ENCODE measurements at places on chromosomes 3 and 15. TPM values are rescaled to one million over a fixed set of nuclear protein-coding genes. Genes with fewer than 3 reads are reported as not detected.

GRCh38 chr3:76554707-76555106 lies 485.2 kb upstream of the ROBO2 start:
- H3K4me1 ChIP-seq = no peaks in the 10 kb centered on the region
- no peaks in the 10 kb centered on the region for H3K36me3 ChIP-seq
- H3K27me3 ChIP-seq = no peaks in the 10 kb centered on the region
- DNase-seq = no peak
- no peak overlapping the region for H3K27ac ChIP-seq

DNA sequence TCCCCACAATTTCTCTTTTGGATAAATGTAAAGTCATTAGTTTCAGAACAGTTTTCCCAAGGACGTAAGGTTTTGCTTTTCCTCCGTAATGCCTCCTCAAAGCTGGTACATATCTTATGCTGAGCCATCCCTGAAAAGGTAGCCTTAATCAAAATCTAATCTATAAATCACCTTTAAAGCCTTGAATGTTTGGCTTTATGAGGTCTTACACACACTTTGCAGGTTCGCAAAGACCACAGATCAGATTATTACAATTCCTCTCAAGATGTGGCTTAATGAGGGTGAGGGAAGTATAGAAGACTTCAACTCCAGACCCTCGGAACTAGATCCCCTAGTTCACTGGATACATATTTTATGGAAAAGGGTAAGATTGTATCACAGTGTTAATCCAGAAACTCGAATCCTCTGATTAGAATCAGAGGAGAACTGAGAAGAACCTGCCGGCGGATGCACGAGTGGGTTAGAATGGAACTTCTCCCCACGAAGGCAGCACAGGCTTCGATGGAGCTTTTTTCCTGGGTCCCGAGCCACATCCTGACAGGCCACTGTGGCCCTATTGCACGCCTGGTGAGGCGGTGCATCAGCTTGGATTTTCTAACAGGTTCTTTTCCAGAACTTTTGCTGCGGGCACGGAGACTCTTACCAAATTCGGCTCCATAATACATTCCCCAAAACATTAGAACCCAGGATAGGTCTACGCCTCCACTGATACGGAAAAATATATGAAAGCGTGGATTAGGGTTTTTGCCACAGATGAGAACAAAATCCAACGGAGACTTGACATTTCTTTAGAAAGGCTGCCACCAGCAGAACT lies 1.2 kb downstream of the CTXND1 start:
- H3K4me1 ChIP-seq = peaks cover 14% of the 10 kb centered on the region
- DNase-seq = no peak
- H3K27me3 ChIP-seq = peaks cover 18% of the 10 kb centered on the region
- H3K4me3 ChIP-seq = peak overlapping the region; percentile 44
- H3K27ac ChIP-seq = no peak overlapping the region

DNA sequence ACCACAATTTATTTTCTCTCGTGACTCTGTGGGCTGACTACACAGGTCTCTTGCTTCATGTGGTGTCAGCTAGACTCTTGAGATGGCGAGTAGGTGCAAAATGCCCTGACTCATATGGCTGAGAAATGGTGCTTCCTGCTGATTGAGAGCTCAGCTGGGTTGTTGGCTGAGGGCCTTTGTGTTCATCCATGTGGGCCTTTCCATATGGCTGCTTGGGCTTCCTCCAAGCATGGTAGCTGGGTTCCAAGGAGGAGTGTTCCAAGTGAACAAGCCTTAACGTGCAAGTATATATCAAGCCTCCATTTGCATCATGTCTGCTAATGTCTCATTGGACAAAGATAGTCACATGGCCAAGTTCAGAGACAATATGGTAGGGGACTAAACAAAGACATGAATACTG lies 164.0 kb downstream of the PDCD6IP start:
- H3K4me1 ChIP-seq = no peaks in the 10 kb centered on the region
- DNase-seq = no peak

DNA sequence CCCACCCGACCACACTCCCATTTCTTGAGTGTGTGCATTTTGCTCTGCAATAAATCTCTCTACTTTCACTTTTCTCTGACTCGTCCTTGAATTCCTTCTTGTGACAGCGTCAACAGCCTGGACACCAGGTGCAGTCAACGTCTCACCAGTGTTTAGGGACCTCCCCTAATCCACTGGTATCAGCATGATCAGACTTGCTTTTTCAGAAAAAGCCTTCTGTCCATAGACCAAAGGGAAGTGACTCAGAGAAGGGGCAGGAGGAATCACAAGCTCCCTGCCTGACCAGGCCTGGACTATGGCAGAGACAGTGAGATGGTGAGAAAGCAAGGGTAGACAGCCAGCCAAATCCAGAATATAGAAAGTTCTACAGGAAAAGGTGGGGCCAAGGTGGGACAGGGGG lies 15.5 kb downstream of the CCR5 start:
- H3K36me3 ChIP-seq = no peaks in the 10 kb centered on the region
- H3K27ac ChIP-seq = no peak overlapping the region
- H3K27me3 ChIP-seq = no peaks in the 10 kb centered on the region
- peaks cover 10% of the 10 kb centered on the region for H3K4me1 ChIP-seq
- H3K4me3 ChIP-seq = no peak overlapping the region

- H3K27ac ChIP-seq = no peak overlapping the region
- no peaks in the 10 kb centered on the region for H3K4me1 ChIP-seq
- no peaks in the 10 kb centered on the region for H3K27me3 ChIP-seq
- H3K4me3 ChIP-seq = no peak overlapping the region
Observed at GRCh38 chr3:136332302-136332701, 82.2 kb downstream of the PCCB start.

Gene GP5
- total RNA-seq = 0.38 TPM

DNA sequence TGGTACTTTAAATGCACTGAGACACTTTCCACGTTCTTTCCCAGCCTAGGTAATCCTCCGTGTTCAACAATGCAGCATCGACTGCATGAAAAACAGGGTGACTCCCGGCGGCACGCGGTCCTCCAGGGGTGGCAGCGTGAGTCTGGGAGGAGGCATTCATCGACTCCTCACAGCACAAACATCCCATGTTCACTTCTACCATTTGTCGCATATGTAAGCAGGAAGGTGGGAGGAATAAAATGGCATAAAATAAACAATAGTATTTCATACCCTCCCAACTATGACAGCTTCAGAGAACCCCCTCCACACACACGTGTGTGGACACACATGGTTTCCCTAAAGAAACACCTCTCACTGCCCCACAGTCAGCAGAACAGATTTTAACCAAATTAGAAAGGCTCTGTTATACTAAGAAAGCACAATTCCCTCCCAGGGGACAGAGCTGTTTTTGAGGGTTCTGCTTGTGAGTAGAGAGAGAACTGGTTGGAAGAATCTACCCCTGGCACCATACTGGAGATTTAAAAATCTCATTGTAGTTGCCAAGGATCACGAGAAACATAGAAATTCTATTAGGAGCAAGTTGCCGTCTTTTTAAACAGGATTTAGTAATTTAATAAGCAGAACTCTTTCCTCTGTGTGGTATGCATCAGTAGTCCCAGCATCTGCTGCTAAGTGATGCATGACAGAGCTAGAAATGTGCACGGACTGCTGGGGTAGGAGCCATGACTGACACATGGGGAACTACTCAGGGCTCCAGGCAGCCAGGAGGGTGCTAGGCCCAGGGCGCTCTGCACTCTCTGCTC lies 6.0 kb downstream of the FAM43A start:
- no peaks in the 10 kb centered on the region for H3K27me3 ChIP-seq
- peaks cover 10% of the 10 kb centered on the region for H3K36me3 ChIP-seq
- peaks cover 44% of the 10 kb centered on the region for H3K4me1 ChIP-seq
- no peak overlapping the region for H3K4me3 ChIP-seq
- no peak overlapping the region for H3K27ac ChIP-seq

DNA sequence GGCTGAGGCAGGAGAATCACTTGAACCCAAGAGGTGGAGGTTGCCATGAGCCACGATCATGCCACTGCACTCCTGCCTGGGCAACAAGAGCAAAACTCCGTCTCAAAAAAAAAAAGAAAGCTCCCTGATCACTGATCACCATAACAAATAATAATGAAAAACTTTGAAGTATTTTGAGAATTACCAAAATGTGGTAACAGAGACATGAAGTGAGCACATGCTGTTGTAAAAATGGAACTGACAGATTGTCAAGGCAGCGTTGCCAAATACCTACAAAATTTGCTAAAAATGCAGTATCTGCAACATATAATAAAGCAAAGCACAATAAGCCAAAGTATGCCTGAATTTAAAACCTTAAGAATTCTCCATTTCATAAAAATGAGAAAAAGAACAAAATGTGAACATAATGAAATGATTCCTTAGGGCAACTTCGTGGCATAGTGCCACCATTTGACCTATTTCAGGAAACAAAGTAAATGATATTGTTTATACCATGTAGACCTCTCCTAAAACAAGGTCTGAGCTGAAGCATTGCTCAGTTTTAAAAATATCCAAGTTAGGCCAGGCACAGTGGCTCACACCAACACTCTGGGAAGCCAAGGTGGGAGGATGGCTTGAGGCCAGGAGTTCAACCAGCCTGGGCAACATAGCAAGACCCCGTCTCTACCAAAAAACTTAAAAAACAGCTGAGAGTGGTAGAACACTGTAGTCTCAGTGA lies 5.8 kb downstream of the USP4 start:
- H3K4me3 ChIP-seq = no peak overlapping the region
- no peaks in the 10 kb centered on the region for H3K27me3 ChIP-seq
- peak overlapping the region; percentile 5 for H3K27ac ChIP-seq
- DNase-seq = no peak
- no peaks in the 10 kb centered on the region for H3K4me1 ChIP-seq

DNA sequence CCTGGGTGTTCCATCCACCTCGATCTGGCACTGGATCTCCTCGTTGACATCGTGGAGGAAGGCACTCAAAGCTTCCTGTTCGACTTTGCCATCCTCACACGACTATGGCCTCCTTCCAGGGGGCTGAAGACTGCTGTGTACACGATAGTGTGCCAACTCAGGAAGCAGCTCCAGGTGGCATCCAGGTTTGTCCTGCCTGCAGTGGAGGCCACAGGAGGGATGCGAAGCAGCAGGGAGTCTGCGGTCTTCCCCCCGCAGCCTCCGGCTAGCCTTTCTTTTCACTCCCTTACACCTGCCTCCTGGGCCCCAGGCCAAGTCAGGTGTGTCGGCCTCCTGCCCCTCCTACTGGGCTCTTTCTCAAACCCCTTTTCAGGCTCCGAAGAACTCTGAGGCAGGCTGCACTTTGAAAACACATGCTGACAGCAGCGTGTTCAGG lies 32.2 kb downstream of the SYNM start:
- no peak overlapping the region for H3K4me3 ChIP-seq
- peaks cover 1% of the 10 kb centered on the region for H3K36me3 ChIP-seq
- H3K27ac ChIP-seq = no peak overlapping the region
- H3K27me3 ChIP-seq = no peaks in the 10 kb centered on the region

Gene NR1I2
- not detected for total RNA-seq

Gene RLBP1
- total RNA-seq = not detected

Gene C3orf49
- total RNA-seq = not detected

GRCh38 chr15:52379395-52380106 lies 83.9 kb upstream of the MYO5C start:
- H3K36me3 ChIP-seq = no peaks in the 10 kb centered on the region
- H3K27ac ChIP-seq = no peak overlapping the region
- H3K4me3 ChIP-seq = no peak overlapping the region
- no peak for DNase-seq
- no peaks in the 10 kb centered on the region for H3K27me3 ChIP-seq

Gene ELP6
- 22.3 TPM for total RNA-seq

DNA sequence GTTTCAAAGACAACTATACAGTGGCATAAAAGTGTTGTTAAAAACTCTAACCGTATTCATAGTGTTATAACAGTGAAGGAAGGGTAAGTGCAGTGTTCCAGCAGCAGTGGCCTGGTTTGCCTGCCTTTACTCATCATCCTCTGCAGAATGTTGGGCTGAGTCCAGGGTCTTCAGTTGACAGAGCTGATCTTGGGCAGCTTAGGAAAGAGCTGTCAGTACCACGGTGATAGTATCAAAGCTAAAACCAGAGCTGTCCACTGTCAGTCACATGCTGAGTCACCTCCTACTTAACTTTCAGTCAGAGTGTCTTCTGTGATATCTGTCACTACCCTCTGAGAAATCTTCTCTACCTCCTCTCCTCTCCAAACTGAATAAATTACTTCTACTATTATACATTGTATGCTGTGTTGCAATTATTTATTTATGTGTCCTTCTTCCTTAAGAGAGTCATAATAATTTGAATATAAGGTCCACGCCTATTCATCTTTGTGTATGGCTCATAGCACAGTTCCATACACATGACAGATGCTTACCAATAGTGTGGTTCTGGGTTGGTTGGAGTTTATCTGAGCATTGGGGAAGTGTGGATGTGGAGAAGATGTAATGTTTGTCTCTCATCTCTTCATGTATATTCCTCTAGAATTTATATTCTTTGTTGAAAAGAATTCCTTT lies 242.1 kb downstream of the ZIC1 start:
- no peaks in the 10 kb centered on the region for H3K36me3 ChIP-seq
- no peak overlapping the region for H3K4me3 ChIP-seq
- DNase-seq = no peak

GRCh38 chr3:65563861-65564260 lies 474.9 kb downstream of the MAGI1 start:
- no peaks in the 10 kb centered on the region for H3K36me3 ChIP-seq
- no peaks in the 10 kb centered on the region for H3K4me1 ChIP-seq
- H3K4me3 ChIP-seq = no peak overlapping the region
- DNase-seq = no peak
- H3K27ac ChIP-seq = no peak overlapping the region

Gene ZKSCAN7
- total RNA-seq = 0.97 TPM

DNA sequence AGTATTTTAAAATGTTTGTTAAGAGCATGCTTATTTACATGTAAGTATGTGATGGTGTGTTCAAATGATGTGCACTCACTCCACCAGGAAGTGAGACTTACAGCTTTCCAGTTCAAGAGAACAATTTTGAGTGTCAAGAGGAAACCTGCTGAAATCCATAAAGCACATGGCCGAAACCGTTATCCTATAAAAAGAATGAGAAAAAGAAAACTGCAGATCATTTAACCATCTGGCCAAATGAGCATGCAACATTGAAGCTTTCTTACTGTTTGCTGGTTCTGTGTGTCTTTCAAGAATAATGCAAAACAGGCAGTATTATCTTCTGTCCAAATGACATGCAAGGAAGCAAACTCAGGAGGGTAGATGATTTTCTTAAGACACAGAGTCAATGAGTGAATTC lies 26.3 kb downstream of the GABRR3 start:
- no peak overlapping the region for H3K27ac ChIP-seq
- H3K4me1 ChIP-seq = peaks cover 10% of the 10 kb centered on the region
- no peaks in the 10 kb centered on the region for H3K36me3 ChIP-seq
- no peak for DNase-seq

GRCh38 chr3:123324880-123325765 lies 123.4 kb downstream of the SEC22A start:
- no peak overlapping the region for H3K27ac ChIP-seq
- H3K36me3 ChIP-seq = no peaks in the 10 kb centered on the region
- no peak overlapping the region for H3K4me3 ChIP-seq
- H3K27me3 ChIP-seq = peaks cover 10% of the 10 kb centered on the region

Gene TOPBP1
- 31.1 TPM for total RNA-seq

DNA sequence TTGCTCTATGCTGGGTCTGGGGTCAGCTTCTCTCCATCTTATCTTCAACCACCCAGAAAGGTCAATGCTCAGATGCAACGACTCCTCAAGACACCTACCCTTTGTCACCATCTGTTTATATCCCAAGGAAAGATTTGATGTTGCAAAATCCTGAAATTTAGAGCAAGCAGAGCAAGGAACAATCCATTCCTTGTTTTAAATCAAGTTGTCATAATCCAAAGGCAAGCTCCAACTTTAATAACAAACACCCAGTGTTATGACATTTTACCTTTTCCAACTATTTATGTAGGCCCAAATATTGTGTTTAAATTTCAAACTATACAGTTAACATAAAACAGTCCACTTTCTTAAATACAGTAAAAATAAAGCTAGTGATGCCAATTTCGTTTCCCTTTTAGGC lies 116.5 kb upstream of the LRIG1 start:
- no peaks in the 10 kb centered on the region for H3K4me1 ChIP-seq
- DNase-seq = no peak
- H3K36me3 ChIP-seq = no peaks in the 10 kb centered on the region
- no peak overlapping the region for H3K4me3 ChIP-seq

Measured in esophagus squamous epithelium (tissue), 5 donors.